Astrocyte (in vitro differentiated cells and primary cell): ENCODE measurements at places on chromosomes 4 and X. TPM values are rescaled to one million over a fixed set of nuclear protein-coding genes. Genes with fewer than 3 reads are reported as not detected.

- no peak overlapping the region for H3K27ac ChIP-seq
- no peak for DNase-seq
- no peaks in the 10 kb centered on the region for H3K27me3 ChIP-seq
- H3K36me3 ChIP-seq = no peaks in the 10 kb centered on the region
- H3K4me1 ChIP-seq = no peaks in the 10 kb centered on the region
Observed at GRCh38 chr4:8404791-8405515, 35.6 kb downstream of the ACOX3 start.

GTPBP6 gene
- total RNA-seq = 27.9 and 30.5 TPM in 2 replicates

GRCh38 chr4:150164055-150164454, 85.8 kb downstream of the DCLK2 start:
- H3K4me3 ChIP-seq = no peak overlapping the region
- no peaks in the 10 kb centered on the region for H3K4me1 ChIP-seq
- no peaks in the 10 kb centered on the region for H3K27me3 ChIP-seq
- H3K36me3 ChIP-seq = no peaks in the 10 kb centered on the region
- no peak for DNase-seq

UGT2B15 gene
- not detected in 2 replicates for total RNA-seq

DNA sequence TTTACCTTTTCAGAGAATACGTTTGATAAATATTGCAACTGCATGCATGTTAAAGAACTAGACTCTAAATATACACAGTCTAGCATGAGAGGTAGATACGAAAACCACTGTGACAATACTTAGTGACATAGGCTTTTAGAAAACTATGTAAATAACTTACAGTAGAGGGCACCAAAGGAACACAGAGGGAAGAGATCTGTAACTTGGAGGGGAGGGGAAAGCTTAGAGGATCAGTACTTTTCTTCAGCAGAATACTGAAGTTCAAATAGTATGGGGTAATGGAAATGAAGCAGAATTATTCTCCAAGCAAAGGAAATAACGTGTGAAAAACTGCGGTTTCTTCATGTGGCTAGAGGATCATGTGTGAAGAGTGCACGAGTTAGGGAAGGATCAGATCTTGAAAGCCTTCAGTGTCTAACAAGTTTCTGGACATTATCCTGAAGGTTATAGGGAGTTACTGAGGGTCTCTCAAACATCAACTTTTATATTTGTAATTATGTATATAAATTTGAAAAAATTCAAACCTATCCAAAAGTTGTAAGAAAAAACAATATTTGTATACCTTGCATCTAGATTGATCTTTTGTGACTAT, 264.3 kb downstream of the NPFFR2 start:
- peak; percentile 39 for DNase-seq
- H3K4me1 ChIP-seq = no peaks in the 10 kb centered on the region
- H3K36me3 ChIP-seq = no peaks in the 10 kb centered on the region
- no peaks in the 10 kb centered on the region for H3K27me3 ChIP-seq

DNA sequence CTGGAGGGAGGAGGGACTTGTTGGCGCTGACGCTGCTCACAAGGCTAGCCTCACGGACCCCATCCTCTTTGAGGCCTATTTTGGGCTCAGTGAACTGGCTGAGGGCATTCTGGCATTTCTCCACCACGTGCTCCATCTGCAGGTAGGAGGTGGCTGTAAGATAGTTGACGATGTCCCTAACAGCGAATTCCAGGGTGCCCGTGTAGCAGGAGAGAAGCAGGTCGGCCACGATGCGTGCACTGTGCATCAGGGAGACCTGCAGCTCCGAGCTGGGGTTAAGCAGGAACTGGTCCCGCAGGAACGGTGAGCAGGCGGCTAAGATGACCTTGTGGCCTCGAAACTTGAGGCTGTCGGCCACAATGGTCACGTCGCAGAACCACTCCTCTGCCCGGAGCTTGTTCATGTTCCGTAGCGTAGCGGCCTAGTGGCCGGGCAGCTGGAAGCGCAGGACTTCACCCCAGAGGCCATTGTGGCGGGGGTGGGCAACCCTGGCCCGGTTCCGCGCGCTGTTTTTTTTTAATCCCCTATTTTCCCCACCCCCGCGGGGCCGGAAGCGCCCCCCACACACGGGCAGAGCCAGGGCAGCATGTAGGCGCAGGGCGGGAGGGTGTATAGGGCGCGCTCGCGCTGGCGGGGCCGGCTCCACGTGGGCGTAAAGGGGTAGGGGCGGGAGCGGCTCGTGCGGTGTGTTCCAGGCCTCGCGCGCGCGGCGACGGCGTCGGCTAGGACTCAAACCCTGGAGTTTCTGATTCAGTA, 73.2 kb downstream of the UBE2K start:
- no peak overlapping the region for H3K27ac ChIP-seq
- H3K4me1 ChIP-seq = no peaks in the 10 kb centered on the region
- no peak for DNase-seq
- H3K36me3 ChIP-seq = peaks cover 20% of the 10 kb centered on the region

GRCh38 chrX:52262195-52262546, 77.5 kb downstream of the MAGED4 start:
- DNase-seq = no peak
- H3K4me1 ChIP-seq = no peaks in the 10 kb centered on the region
- H3K36me3 ChIP-seq = no peaks in the 10 kb centered on the region
- H3K27ac ChIP-seq = peak overlapping the region; percentile 87
- H3K27me3 ChIP-seq = no peaks in the 10 kb centered on the region

- peak within 1 kb of the TSS; percentile 62 for H3K4me3 ChIP-seq
- H3K36me3 ChIP-seq = no peaks in the 10 kb centered on the region
- peaks cover 12% of the 10 kb centered on the region for H3K4me1 ChIP-seq
- H3K27me3 ChIP-seq = peaks cover 10% of the 10 kb centered on the region
Observed at GRCh38 chr4:52861879-52862616, at the start of gene RASL11B. TSS of gene RASL11B (plus strand) at chr4:52862317. CDS start at chr4:52862508, 191 bp downstream.

DNA sequence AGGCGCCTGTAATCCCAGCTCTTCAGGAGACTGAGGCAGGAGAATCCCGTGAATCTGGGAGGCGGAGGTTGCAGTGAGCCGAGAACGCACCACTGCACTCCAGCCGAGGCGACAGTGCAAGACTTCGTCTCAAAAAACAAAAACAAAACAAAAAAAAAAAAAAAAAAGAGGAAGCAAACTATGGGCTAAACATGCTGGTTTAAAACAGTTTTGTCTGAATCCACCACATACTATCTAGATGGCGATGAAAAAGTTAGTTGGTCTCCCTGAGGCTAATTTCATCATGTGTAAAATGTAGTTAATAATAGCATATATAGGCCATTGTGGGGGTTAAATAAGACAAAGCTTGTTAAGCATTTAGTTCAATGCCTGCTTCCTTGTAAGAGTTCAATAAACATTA, 451.1 kb downstream of the RPA4 start:
- H3K27me3 ChIP-seq = no peaks in the 10 kb centered on the region
- H3K4me1 ChIP-seq = no peaks in the 10 kb centered on the region
- no peak overlapping the region for H3K27ac ChIP-seq
- no peaks in the 10 kb centered on the region for H3K36me3 ChIP-seq
- DNase-seq = no peak

GRCh38 chr4:88411491-88412096, 32.9 kb downstream of the HERC6 start:
- H3K36me3 ChIP-seq = no peaks in the 10 kb centered on the region
- no peaks in the 10 kb centered on the region for H3K4me1 ChIP-seq
- no peak overlapping the region for H3K27ac ChIP-seq
- H3K27me3 ChIP-seq = no peaks in the 10 kb centered on the region
- DNase-seq = no peak

GRCh38 chr4:52001616-52002015, 18.5 kb downstream of the LRRC66 start:
- H3K4me1 ChIP-seq = no peaks in the 10 kb centered on the region
- no peak overlapping the region for H3K27ac ChIP-seq
- H3K27me3 ChIP-seq = no peaks in the 10 kb centered on the region
- peak; percentile 54 for DNase-seq

- no peak overlapping the region for H3K4me3 ChIP-seq
- DNase-seq = no peak
- no peak overlapping the region for H3K27ac ChIP-seq
- H3K4me1 ChIP-seq = peaks cover 7% of the 10 kb centered on the region
Observed at GRCh38 chrX:150762258-150763165, 69.3 kb downstream of the MTMR1 start.

GRCh38 chr4:48778431-48779094, 1.5 kb downstream of the FRYL start:
- peak overlapping the region; percentile 94 for H3K27ac ChIP-seq
- H3K4me1 ChIP-seq = peaks cover 14% of the 10 kb centered on the region
- peak; percentile 59 for DNase-seq
- H3K27me3 ChIP-seq = no peaks in the 10 kb centered on the region

ERVMER34-1 gene
- total RNA-seq = 0.29 and 0.32 TPM in 2 replicates
